ENCODE measurements at places on chromosomes 16 and 17. TPM values are rescaled to one million over a fixed set of nuclear protein-coding genes. Genes with fewer than 3 reads are reported as not detected.

Gene CCL4
- 0.80 TPM for polyA plus RNA-seq

Gene MPO
- 0.15 TPM for polyA plus RNA-seq

Gene ASPSCR1
- polyA plus RNA-seq = 40.5 TPM

Gene MAP2K3
- 103 TPM for polyA plus RNA-seq

Gene EME1
- 0.20 TPM for polyA plus RNA-seq

Gene HAS3
- 0.65 TPM for polyA plus RNA-seq

Gene CCL7
- polyA plus RNA-seq = not detected

Gene BRIP1
- 0.22 TPM for polyA plus RNA-seq

Gene SPNS2
- polyA plus RNA-seq = 27.7 TPM

Gene CAVIN1
- polyA plus RNA-seq = 198 TPM

Gene PRM2
- polyA plus RNA-seq = not detected

Gene TMEM220
- 12.3 TPM for polyA plus RNA-seq
